ENCODE measurements at places on chromosomes 1 and 21. TPM values are rescaled to one million over a fixed set of nuclear protein-coding genes. Genes with fewer than 3 reads are reported as not detected.

Gene ZSWIM5
- 0.52 TPM for total RNA-seq

Gene PCSK9
- total RNA-seq, result 4.1 TPM

Gene TMEM9
- 85.0 TPM for total RNA-seq

Gene FH
- 87.3 TPM for total RNA-seq

Gene PTGS2
- total RNA-seq, result 10.0 TPM

Gene TMIGD3
- total RNA-seq, result not detected

Gene PGM1
- total RNA-seq, result 36.1 TPM

Gene GIPC2
- total RNA-seq, result not detected
